Activated T-helper 2 cell treated with anti-CD3 and anti-CD28 coated beads, Interferon-gamma antibody, Interleukin-2, Interleukin-4, amounts not matched to agents 10 μg/mL and 5 μg/mL and 100 μg/mL, durations not matched to agents 14 hours and 24 hours and 36 hours (primary cell): ENCODE measurements at places on chromosomes 2 and 18.

- DNase-seq = no peak
Measured at GRCh38 chr2:30193104-30193681, 38.1 kb upstream of the LBH start.

DNA sequence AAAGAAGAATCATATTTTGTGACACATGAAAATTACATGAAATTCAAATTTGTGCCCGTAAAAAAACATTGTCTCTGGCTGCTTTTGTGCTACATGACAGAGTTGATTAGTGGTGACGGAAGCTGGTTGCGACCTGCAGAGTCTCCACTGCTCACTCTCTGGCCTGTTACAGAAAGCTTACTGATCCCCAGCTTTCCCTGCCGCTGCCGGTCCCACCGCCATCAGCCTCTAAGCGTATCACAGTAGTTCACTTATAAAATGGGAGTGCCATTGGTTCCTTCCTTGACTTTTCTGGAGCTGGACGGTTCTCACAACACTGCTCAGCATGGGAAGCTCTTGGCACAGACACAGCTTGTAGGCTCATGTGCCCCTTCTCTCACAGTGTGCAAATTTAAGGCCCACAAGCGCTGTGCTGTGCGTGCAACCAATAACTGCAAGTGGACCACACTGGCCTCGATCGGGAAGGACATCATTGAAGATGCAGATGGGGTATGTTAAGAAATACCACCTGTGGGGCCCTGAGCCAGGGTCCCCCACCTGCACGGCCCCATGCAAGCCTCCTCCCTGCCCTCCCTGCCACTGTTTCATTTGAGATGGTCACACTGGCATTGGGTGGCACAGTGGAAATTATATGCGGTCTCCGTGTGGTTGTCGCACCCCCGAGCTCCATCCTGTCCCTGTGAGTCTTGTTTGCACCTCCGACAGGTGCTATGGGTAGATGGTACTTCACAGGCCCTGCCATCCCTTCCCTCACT, 81.3 kb downstream of the DGKD start:
- DNase-seq = no peak

DNA sequence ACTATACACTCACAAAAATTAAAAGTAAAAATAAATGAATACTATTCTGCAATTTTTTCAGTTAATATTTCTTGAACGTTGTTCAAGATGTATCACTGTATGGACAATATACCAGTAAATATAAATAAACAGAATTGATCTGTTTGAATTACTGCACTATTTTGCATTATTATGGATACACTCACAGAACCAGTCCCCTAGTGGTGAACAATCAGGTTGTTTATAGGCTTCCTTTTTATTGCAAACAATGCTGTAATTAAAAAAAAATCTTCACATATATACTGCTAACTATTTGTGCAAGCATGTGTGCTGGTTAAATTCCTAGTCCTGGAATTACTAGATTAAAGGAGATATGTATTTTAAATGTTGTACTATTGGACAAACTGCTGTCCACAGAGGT, 306.0 kb downstream of the FBXO15 start:
- no peak for DNase-seq

GRCh38 chr2:33323957-33324356, 152.5 kb upstream of the RASGRP3 start:
- no peak for DNase-seq

DNA sequence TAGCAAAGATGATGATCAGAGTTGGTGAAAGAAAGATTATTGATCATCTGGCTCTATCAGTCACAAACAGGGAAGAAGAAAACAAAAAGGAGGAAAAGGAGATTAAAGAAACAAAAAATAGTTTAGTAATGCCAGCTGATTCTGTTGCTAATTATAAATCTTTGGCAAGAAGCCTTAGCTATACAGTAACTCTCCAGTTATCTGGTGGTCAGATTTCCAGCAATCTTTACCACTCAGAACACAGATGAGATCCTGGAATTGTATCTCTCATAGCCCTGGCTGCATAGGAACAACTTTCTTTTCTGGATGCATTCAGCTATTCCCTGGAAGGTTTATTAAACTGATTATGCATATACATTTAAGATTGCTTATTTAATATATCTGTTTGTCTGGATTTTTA, 256.8 kb upstream of the ZEB2 start:
- no peak for DNase-seq

DNA sequence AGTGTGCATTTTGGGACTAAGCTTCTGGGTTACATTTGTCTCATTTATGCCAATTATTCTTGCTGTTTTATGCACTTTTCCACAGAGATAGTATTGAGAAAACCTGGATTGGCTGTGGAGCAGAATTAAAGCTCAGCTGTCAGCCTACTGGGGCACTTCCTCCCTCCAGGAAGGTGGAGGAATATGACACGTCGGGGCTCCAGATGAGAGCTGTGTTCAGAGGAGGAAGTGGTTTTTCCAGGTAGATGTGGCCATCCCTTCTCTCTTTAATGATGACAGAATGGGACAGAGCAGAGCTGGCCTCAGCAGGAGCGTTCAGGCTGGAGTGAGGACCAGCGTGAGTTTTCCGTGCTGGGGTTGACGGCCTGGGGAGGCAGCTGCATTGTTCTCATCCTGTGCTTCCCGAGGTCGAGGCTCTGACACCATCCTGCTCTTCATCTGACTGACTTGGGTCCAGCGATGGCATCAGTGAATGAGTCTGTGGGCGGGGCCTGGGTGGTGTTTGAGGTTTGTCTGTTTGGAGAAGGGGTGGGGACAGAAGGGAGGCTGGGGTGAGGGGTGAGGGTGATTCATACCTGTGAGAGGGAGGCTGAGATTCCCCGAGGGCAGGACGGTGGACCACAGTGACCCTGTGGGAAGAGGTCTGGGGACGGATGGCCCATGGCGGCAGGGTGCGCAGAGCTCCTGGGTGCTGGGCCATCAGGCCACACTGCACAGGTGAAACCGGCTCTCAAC, 207.0 kb downstream of the LDLRAD4 start:
- no peak for DNase-seq

DNA sequence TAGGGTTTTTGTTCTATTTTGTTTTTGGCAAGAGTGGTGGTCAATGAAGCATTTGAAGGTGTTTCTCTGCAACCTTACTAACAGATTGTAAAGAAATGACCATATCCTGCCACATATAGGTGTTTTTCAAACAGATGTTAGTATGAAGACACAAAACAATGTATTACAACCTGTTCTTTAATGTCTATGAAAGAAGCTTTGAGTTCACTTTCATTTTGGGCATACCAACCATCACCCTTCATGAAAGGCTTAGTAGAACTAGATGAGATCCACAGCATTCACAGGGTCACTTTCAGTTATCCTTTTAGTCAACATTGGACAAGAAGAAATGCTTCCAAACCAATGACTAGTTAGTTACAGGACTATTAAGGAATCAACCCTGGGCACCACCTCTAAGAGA, 95.1 kb downstream of the EHBP1 start:
- no peak for DNase-seq

DNA sequence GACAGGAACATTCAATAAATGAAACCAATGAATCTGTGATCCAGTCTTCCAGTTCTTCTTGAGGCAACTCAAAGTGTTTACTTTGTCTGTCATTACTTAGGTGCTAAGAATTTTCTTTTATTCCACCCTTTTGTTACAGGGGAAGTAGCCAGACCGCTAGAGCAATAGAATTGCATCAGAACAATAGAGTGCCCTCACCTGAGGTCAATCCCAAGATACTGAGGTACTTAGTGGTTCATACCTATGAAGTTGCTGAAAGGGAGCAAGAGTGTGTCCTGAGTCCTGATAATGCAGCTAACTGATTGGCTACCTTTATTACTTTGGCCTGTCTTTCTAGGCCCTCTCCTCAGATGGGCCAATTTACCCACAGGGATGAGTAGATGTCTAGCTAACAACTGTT, 359.4 kb upstream of the KCNH7 start:
- DNase-seq = no peak

DNA sequence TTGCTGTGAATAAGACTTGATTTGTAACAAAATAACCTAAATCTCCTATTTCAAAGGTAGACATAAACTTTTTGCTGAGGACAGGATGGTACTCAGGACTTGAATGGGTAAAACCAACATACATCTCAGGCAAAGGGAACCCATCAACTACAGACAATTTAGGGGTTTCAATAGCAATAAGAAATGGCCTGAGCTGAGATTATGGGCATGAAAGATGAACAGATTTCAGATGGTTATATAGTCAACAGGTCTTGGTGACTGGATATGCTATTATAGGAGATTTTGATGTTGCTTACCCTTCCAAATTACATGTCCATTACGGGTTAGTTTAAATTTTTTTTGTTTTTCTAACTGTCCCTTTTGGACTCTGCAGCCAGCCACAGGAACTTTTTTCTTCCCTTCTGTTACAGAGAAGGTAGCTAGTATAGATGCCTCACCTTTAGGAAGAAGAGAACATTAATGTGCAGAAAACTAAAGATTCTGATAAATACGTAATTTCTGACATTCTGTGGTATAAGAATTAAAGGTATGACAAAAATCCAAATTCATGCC, 4.6 kb downstream of the RPS27A start:
- DNase-seq = no peak

- no peak for DNase-seq
Measured at GRCh38 chr2:209638346-209638745, 133.3 kb upstream of the UNC80 start.

DNA sequence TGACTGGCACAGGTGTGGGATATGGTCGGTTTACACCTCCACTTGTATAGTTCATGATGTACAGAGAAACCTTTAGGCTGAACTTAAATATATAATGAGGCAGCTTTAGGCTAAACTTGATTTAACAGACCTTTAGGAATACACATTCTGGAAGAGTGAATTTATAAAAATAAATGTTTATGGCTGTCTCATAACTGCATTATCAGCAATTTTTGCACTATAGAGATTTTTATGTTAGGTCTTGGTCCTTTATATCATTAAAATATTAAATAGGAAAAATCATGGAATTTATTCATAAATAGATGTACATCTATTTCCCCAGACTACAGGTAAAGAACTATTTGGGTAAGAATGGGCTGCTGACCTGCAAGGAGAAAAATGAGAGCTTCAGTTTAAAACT, 19.8 kb downstream of the RAB27B start:
- DNase-seq = no peak

DNA sequence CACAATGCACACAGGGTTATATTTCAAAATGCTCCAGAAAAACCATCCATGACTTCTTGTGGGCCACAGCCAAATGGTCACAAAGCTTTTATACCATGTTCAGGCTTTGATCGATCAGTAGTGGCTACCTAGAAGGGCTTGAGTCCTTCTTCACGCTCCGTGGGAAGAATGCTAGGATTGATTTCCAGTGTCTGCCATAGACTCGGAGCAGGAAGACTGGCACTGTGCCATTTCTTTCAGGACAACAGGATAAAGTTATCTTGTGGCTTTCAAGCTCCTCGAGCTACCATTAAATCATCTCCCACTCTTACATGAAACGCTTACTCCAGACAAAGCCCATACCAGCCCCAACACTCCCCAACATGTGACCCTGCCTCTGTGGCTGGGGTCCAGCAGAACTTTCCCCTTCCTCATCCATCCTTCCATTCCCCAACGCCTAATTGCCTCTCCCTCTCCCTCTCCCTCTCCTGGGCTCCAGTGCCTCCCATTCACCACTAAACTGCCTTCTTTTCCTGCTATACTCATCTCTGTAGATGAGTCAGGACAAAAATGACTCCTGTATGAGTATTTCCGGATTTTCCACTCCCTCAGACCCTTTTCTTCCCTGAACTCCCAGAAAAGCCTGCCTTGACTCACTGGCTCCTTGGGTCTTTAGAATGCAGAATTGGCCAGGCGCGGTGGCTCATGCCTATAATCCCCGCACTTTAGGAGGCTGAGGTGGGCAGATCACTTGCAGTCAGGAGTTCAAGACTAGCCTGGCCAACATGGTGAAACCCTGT, 40.9 kb downstream of the ADD2 start:
- DNase-seq = no peak

GRCh38 chr2:109382951-109383350, 230.8 kb downstream of the SEPTIN10 start:
- no peak for DNase-seq

- DNase-seq = no peak
Measured at GRCh38 chr18:67215686-67216085, 300.8 kb downstream of the DSEL start.

GRCh38 chr2:3493615-3494007, 25.7 kb downstream of the ADI1 start:
- no peak for DNase-seq

DNA sequence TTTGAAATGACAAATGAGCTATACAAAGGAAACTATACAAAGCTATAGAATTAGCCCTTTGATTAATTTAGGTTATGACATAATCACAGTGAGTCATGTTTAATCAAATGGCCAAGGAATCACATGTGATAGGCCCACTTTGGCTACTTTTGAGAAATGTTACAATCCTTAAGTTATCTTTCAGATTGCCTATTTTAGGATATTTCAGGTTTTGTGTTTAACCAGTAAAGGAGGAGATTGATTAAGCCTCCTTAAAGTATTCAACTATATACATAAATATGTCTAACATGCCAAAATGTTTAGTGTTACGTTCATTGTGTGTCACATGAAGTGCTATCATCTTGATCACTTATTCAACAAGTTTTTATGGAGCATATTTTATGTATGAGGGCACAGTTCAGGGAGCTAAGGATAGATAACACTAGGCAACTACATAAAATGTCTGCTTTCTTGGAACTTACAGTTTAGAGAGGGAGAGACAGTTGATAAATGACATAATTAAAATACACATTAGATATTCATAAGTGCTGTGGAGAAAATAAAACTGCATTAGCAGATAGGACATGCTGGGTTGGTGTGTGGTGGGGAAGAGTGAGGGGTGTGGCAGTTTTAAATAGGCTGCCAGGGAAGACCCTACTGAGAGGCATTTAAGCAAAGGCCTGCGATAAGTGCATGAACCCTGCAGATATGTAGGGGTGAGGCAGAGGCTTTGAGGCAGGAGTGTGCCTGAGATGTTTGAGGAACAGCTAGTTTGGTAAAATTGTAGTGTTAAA, 77.2 kb downstream of the LTBP1 start:
- no peak for DNase-seq

GRCh38 chr2:209872675-209873074, 101.0 kb downstream of the UNC80 start:
- no peak for DNase-seq

DNA sequence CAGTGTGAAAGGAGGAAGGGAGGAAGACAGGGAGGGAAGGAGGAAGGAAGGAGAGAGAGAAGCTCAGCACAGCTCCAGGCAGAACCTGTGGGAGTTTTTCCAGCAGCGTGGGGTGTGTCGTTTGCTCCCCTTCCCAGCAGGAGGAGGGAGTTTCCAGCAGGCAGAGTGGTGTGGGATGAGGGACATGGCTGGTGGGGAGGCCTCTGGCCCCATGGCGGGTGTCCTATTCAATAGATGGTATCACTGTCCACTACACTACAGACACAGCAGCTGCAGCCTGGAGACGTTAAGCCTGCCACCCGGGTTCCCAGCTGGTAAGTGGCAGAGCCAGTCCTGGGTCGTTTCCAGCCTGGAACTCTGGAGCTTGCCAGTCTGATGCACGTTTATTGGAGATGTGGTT, 44.7 kb downstream of the GLI2 start:
- no peak for DNase-seq
